ENCODE measurements at places on chromosomes 7 and 10.
A peak's percentile ranks its signal among the peaks of the same experiment; 100 is the strongest.

GRCh38 chr7:69476416-69476815 is 121.9 kb upstream of the AUTS2 start:
- DNase-seq, result no peak

DNA sequence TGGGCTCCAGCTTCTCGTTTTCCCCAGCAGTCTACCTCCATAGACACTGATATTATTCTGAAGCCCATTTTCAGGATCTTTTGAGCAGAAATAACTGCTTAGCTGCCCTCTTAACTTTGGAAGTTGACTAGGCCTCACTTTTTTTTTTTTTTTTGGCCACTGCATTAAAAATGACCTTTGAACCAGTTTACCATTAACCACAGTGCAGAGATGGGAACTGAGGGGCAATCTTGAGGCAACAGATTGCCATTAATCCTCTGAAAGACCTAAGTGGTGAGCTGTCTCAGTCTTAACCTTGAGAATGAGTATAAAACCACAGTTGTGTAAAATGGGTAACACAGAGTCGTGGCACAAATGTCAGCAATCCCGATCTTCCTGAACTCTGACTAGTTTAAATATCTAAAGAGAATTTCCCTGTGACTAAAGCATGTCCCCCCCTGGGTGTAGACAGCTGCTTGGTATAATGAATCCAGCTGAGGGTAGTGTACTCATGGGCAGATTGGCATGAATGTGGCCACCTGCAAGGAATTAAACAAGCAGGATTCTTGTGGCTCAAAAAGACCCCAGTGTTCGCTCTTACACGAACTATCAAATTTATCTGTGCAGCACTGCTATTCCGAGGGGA is 46.1 kb upstream of the FMC1 start:
- DNase-seq, result no peak

DNA sequence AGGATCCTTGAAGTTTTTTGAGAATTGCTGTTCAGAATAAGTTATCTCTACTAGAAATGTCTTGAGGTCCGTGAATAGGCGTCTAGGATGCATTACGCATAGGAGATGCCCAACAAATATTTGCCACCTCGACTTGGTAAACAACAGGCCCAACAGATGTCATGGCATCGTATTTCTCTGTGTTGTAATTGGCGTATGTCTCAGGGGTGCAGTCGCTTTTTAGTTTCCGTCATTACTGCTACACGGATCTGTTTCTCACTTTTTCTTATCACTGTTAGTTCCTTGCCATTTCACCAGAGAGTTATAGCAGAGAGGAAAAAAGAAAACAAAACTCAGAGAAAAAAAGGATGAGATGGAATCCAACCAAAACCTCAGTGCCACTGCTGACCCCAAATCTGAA is 73.0 kb upstream of the SFMBT2 start:
- DNase-seq, result no peak

- DNase-seq, result no peak
Measured at GRCh38 chr7:121755818-121756552, 117.0 kb upstream of the PTPRZ1 start.

GRCh38 chr7:114109304-114109703 is 190.5 kb upstream of the PPP1R3A start:
- DNase-seq, result no peak

DNA sequence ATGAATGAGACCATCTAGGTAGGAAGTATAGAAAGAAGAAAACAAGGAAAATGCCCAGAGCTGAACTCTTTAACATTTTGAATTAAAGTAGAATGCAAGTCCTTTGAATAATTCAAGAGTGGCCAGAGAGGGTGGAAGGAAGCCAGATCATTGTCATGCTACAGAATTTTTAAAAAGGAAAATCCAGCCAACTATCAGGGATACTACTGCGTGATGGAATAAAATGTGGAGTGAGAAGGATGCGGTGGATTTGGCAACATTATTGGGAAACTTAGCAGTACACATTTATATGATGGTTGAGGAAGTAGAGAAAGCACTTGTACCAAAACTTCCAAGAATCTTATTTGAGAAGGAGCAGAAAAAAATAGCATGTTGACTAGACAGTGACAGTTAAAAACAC is 261.6 kb downstream of the GPR158 start:
- no peak for DNase-seq

GRCh38 chr10:3765146-3765545 is 19.9 kb downstream of the KLF6 start:
- DNase-seq, result no peak

DNA sequence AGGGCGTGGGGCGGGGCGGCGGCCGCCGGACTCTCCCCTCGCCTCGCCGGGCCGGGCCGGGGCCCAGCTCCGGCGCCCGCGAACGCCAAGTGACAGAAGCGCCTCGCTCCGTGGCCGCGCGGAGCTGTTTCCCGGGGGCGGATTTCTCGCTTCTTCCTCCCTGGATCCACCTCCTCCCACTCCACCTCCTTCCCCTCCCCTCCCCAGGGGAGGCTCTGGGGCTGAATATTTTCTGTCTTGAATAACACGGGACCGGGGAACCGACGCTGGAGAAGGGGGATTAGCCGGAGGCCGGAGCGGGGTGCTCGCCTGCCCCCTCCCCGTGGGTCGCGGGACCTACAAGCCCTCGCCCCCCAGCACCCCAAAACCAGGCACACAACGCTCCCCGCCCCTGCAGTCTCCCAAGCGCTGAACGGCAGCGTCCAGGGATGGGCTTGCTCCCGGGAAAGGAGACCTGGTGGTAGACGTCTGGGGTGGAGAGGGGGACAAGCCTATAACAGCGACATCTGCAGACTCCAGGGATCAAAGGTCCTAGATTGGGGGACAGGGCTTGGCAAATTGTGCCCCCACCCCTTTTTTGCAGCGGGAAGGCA is at the start of gene ARHGAP21:
Gene ARHGAP21, minus strand, starts transcription at position 100 of the 593 bp plus-strand sequence. CDS start 1,988 bp downstream, outside the sequence.
- peak; percentile 13 for DNase-seq

DNA sequence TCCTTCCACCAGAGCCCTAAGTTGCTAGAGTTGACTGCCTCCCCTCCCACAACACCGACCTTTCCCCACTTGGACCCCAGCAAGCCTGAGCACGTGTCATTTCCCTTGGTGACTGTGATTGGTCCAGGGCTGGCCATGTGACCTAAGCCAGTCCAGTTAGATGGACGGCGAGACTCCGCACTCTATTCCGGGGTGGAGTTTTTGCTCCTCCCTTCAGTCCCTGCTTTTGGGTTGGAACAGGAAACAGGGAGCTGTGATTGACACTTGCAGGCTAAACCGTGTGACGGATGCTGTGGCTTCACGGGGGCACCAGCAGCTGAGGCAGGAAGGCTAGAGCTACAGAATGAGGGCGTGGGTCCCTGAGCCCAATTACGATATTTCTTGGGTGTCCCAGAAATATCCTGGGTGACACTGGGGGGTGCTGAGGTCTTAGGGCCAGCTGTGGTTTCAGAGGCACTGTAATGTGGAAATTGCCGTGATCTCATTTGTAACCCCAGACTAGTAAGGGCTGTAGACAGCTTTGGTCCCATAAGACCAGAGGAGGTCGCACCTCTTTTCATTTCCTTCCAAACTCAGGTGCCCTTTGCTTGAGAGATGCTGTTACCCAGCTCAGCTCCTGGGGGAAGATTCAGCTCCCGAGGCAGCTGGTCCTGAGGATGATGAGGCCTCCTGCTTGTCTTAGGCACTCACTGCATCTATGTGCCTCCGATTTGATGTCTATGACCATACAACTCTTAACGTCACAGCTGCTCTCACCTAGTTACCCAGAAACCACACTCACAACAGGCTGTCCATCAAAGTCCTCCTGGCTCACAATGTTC is 102.7 kb upstream of the NPTX2 start:
- no peak for DNase-seq

DNA sequence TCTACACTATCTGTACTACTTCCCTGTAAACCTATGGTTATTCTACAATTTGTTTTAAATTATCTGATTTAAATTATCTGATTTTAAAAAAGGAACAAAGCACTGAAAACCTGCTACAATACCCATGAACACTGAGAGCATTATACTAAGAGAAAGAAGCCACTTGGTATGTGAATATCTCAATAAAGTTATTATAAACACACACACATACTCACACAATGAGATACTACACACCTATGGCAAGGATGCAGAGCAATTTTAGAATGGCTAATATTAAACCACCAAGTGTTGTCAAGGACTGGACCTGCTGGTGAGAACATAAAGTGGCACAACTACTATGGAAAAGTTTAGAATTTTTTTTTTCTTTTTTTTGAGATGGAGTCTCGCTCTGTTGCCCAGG is 82.7 kb downstream of the IGF2BP3 start:
- no peak for DNase-seq

DNA sequence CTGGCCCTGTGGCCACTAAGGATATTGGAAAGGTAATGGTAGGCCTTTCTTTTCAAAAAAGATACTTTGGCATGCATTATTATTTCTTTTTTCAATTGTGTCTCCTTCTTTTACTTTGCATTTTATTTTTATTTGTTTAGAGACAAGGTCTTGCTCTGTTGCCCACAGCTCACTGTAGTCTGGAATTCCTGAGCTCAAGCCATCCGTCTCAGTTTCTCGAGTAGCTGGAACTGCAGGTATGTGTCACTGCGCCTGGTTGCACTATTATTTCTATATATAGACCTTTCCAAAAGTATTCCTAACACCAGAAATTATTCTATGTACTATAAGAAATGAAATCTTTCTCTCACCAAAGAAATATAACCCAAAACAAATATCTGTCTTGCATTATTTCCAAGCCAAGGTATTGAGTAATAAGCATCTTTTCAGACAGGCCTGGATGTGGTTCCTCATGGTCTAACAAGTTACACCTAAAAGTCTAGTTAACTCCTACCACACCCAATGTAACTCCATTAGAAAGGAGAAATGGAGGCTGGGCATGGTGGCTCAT is 500.8 kb upstream of the ANKRD30A start:
- no peak for DNase-seq

DNA sequence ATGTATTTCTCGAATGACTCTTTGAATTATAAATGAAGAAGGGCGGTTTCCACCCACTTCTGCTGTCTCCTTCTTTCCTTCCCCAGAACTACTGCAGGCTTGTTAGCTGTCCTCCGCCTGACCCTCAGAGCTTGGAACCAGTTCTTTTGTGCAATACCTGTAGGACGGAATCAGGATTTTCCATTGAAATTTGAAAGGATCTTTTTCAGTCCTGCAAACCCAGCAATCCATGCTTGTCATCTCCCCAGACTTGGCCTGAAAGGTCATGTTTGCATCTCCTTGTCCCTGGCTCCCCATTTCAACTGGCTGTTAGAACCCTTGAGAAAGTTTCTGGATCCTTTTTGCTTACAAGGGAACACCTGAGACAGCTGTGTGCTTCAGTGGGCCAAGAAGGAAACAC is 47.5 kb downstream of the PLCE1 start:
- no peak for DNase-seq

DNA sequence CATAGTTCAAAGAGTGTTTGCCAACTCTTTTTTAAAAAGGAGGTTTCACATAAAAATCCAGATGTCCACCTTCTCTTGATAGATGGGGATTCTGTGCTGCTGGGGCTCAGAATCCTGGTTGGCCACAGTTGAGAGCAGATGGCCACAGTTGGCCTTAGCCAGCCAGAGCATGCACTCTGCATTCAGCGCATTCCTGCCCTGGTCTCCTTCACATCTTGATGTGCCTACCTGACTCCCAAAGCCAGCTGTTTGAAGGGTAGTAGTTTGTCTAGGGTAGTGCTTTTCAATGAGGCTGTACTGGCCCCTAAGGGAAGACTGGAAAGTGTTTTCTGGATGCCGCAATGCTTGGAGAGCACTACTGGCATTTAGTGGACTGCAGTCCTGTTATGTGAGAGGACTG is 208.1 kb upstream of the HDAC9 start:
- no peak for DNase-seq

GRCh38 chr7:40619647-40620046 is 484.8 kb downstream of the SUGCT start:
- DNase-seq, result no peak

DNA sequence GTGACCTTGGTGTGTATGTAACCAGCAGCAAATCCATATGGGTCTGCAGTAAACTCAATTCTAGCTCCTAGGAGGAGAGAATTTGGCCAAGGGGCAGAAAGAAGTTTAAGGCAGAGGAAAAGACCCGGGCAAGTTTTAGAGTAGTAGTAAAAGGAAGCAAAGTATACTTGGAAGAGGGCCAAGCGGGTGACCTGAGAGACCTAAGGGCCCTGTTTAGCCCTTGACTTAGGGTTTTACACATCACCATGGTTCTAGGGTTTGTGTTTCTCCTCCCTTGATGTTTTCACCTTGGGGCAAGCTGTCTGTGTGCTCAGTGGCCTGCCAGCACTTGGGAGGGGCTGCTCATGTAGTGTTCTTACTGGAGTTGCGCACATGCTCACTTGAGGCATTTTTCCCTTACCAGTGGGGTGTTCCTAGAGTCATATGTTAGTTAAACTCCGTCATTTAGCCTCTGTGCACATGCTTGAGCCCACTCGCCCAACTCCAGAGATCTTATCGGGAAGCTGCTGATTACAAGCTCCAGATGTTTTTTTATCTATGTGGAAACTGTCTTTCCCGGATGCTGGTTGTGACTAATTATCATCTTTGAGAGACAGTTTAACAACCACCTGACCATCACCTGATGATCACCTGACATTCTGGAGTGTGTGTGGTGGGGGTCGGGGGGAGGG is 137.6 kb upstream of the PRSS1 start:
- no peak for DNase-seq

- no peak for DNase-seq
Measured at GRCh38 chr10:80152820-80153219, 20.3 kb downstream of the PLAC9 start.

DNA sequence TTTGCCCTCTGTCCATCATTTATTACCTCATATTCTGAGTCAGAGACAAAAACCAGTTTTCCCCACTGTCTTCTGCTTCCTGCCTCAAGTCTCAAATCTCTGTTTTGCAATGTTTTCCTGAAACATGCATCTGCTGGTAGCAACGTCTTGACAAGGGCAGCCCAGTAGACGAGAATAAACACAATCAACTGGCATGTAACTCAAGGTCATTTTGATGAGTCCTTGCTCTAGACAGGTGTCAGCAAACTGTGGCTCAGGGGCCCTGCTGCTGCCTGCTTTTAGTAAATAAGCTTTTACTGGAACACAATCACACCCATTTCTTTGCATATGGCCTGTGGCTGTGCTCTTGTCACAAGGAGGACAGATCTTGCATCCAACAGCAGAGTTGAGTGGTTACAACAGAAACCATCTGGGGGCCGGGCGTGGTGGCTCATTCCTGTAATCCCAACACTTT is 59.8 kb downstream of the ITIH5 start:
- no peak for DNase-seq

DNA sequence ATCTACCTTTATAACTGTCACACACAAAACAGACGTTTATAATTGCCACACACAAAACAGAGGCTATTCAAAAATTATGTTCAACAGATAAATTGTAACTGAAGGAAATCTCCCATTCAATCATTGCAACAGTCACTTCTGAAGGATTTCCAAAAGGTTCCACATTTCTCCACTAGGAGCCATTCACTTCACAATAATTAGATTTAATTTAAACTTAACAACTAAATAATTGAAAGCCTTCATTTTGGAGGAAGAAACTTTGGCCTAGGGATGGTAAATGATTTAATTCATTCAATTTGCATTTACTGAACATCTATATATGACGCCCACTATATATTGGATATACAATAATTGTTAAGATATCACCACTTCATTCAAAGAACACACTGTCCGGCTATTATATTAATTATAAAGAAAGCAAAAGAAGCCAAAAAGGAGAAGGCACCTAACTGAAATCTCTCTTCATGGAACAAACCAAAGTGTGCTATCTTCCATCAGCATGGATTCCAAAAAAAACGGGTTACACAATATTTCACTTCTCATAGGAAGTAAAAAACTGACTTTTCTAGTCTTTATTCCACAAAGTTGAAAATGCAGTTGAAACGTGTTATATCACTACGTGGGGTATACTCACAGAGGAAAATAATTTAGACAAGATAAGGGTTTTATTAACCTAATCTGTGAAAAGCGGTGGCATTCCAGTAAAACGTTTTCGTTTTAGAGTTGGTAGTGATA is 1.7 kb downstream of the ATAD1 start:
- DNase-seq, result no peak

Measured in stimulated activated CD4-positive, alpha-beta T cell treated with anti-CD3 and anti-CD28 coated beads, Interleukin-1b, Interleukin-23, amount 100 ng/mL, for 1 hour (primary cell).